ENCODE measurements at places on chromosomes 13 and 19. TPM values are rescaled to one million over a fixed set of nuclear protein-coding genes. Genes with fewer than 3 reads are reported as not detected.

GRCh38 chr13:27174766-27175455 lies 3.3 kb upstream of the USP12 start:
- DNase-seq = no peak

DNA sequence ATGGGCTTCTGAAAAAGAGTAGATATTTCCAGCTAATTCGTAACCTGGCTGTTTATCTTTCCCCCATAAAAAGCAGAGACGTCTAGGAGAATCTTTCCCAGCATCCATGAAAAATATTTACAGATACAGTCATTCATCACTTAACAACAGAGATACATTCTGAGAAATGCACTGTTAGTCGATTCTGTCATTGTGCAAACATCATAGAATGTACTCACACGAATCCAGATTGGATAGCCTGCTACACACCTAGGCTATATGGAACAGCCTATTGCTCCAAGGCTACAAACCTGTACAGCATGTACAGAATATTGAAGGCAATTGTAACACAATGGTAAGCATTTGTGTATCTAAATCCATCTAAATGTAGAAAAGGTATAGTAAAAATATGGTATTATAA lies 530.2 kb upstream of the NBEA start:
- no peak for DNase-seq

DNA sequence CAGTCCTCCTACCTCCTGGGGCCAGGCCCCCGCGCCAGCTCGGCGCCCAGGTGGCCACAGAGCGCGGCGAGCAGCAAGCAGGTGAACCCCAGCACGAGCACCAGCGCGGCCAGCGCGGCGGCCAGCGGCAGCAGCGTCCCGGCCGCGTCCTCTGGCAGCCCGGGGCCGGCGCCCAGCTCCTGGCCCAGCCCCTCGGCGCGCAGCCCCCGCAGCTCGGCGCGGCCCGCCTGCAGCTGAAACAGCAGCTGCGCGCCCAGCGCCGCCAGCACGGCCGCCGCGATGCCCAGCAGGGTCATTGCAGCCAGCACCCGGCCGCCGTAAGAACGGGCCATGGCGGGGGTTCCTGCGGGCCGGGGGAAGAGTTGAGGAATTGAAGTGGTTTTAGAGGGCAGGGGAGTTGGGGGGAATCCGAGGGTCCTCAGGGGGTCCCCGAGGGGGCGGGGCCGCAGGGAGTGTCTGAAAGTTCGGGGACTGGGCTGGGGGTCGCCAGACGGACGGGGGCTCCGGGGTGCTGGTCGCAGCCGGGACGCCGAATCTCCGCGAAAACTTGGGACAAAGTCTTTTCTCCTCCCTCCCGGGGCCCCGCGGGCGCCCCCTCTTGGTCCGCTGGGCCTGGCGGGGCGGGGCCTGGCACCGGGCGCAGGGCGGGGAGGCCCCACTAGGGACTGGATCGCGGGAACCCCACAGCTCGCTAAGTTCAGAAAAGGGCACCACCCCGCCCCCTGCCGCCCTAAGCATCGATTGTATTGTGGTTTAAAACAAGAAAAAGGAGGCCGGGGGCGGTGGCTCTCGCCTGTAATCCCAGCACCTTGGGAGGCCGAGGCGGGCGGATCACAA lies at the start of gene TMEM221:
TMEM221 (minus strand) TSS at position 538 of the 837 bp plus-strand sequence; CDS start at position 332, 206 bp downstream.
- peak; percentile 16 for DNase-seq

- DNase-seq = no peak
Measured at GRCh38 chr13:44906713-44907112, 82.6 kb downstream of the NUFIP1 start.

DNA sequence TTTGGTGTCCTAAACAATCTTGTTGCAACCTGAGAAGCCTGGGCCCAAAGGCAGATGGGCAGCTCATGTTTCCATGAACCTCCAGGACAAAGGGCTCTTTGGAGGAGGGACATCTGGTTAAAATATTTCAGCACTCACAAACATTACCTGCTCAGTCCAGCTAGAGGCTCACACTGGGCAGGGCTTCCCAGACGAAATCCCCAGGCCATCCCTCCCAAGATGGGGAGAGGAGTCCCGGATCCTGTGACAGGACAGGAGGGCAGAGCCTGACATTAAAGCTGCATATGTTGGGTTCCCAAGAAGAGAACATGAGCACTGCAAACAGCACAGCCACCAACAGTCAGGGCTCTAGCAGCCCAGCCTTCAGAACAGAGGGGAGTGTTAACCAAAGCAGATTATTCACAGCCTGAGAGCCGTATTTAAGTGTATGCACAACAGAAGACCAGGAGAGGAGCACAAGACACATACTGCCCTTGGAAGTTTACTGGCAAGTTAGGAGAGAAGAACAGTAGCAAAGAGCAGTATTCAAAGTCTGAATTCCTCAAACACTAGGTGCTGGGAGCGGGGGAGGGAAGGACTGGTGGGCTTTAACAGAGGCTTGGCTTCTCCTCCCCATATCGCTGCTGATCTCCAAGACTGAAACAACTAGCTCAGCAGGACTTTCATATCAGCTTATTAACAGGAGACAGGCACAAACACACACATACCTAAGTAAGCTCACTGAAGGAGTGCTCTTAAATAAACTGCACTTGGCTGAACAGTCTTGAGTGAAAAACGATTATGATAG lies 12.3 kb downstream of the ATP7B start:
- DNase-seq = no peak

Gene NCCRP1
- total RNA-seq = not detected

GRCh38 chr13:93325303-93326233 lies 99.0 kb downstream of the GPC6 start:
- DNase-seq = no peak

Gene CGB3
- total RNA-seq = not detected

DNA sequence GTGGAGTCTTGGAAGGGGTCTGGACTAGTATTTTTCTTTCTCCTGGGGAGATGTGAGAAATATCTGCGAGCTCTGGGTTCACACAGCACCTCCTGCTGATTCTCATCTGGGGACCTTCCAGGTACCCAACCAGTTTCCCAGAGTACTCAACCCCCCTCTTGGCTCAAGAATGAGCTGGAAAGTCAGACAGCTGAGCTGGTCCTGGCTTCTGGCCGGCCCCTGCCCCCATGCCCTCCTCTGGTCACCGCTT lies 2.2 kb upstream of the PDE4A start:
- no peak for DNase-seq

GRCh38 chr13:20778311-20778710 lies 4.5 kb upstream of the EEF1AKMT1 start:
- DNase-seq = no peak

DNA sequence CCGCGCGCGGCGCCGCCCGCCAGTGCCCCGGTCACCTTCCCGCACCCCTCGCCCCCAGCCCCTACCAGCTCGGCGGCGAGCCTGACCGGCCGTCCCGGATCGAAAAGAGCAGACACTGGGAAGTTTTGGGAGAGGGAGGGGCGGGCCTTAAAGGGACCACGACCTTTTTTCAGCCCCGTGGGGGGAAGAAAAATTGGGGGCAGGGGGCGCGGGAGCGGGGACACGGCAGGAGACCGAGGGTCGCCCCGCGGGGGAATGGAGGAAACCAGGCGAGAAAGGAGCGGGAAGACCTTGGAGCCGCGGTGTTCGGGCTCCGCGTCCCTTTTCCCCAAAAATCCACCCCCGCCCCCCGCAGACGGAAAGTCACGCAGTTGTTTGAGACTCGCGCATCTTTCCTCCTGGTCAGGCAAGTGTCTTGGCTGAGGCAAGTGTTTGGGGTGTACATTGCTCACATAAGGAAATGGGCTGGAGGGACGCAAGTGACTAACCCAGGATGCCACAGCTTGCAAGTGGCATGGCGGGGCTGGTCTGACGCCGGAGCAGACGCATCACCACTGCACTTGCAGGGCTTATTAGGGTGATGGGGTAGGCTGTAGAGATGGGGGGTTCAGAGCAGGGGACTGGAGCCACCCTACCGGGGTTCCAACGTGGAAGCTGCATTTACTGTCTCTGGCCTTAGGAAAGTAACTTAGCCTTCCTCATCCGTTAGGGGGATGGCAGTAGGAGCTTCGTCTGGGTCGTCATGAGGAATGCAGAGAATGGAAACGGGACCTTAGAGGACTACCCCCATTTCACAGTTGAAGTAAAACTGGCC lies 2.7 kb upstream of the HNRNPL start:
- DNase-seq = peak; percentile 71

- DNase-seq = peak; percentile 25
Measured at GRCh38 chr19:37905946-37906868, at the start of gene WDR87. WDR87 (minus strand) TSS chr19:37906594; CDS start chr19:37898239, 8,355 bp downstream.

DNA sequence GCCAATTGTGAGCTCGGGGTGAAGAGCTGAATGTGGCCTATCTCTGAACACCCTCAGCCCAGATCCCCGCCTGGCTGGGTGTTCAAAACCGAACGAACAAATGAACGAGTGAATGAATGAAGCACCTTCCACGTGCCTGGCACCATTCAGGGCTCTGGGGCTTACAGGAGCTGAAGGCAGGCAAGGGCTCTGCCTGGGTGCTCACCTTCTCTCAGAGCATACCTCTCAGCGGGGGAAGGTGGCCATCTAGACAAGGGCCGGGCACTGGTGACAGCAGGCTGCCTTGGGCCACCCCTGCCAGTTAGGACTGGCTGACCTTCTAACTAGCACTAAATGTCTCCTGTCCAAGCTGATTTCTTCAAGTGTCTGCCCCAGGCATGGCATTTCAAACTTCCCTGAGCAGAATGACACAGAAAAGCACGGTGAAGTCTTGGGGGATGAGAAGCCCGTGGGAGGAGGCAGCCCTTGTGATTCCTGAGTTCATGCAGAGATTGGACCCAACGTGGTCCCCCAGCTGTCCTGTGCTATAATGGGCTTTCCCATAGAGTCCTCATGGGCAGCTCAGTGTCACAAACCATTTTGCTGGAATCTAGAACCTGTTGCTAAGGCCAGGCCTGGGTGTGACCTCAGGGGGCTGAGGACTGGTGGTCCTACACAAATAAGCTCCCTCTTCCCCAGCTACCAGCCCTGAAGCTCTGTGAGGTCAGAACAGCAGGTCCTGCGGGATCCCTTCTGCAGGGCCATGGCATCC lies 27.9 kb upstream of the VSTM2B start:
- DNase-seq = no peak

- no peak for DNase-seq
Measured at GRCh38 chr19:19416280-19416679, 10.8 kb downstream of the GATAD2A start.

- DNase-seq = no peak
Measured at GRCh38 chr13:31074756-31075155, 86.9 kb downstream of the HSPH1 start.

GRCh38 chr19:3517638-3518037 lies 11.5 kb downstream of the FZR1 start:
- DNase-seq = no peak

DNA sequence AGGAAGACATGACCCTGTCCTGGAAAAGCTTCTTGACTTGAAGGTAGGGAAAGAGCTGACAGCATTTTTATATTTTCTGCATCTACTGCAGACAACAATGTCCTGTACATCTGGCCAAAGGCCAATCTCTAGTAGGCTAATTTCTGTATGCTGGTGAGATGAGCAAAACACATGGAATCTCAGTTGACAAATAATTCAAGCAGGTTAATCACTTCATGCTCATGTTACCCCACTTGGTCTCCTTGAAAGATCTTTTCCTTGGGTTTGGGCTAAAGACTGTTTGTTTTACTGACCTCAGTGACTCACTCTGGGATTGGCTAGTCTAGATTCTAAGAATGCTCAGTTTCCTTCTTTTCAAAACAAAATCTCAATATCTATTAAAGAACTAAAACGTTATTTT lies 298.8 kb downstream of the LMO7 start:
- DNase-seq = no peak

DNA sequence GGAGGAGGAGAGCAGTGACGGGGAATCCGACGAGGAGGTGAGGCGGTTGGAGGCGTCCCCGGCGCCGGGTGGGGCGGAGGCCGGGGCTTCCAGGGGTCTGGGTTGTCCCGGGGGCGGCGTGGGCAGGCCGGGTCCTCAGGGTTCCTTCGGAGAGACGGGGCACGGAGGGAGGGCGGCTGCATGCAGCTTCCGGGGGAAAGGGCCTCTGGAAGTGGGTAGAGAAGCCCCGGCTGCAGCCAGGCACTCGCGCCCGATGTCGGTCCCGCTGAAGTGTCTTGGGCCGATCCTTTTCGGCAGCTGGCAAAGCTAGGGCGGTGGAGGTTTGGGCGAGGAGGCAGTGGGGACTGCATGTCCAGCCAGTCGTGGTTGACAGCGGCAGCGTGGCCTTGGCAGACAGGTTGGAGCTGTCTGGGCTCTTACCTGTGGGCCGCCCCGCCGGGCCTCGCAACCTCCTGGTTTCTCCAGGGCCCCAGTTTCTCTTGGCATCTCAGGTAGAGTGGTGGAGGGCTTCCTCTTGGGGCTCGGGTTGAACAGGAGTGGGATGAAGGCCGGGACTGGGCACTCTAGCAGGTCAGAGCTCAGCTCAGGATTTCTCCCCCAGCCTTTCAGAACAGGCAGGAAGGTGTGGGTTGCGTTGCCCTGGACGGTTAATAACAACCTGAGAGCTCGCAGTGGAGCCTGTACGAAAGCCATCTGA lies 690 bp downstream of the KMT2B start:
- DNase-seq = peak; percentile 29

GRCh38 chr13:75760131-75761021 lies 124.2 kb downstream of the LMO7 start:
- peak; percentile 52 for DNase-seq

Gene UPK1A
- total RNA-seq = not detected

Gene SIGLEC12
- not detected for total RNA-seq

Gene HCN2
- total RNA-seq = 0.44 TPM

- DNase-seq = peak; percentile 81
Measured at GRCh38 chr19:46697204-46697960, 19.5 kb downstream of the PRKD2 start.

- DNase-seq = no peak
Measured at GRCh38 chr13:37097076-37097475, 8.4 kb downstream of the CSNK1A1L start.

Gene GGACT
- 3.9 TPM for total RNA-seq

Gene TMEM272
- not detected for total RNA-seq

DNA sequence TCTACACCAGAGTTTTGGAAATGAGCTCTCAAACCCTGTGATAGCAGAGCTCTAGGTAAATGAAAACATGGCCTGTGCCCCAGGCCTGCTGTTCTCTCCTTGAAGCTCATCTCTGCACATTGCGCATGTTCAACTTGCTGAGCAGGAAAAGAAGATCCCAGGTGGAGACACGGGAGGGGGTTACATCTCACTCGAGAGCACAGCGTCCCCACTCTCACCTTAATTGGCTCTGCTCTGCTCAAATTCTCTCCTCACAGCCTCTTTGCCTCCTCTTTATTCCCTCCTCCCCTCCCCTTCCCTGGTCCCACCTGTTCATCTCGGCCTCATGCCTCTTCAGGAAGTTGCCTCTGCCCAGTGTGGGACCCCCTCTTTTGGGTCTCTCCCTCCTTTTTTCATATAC lies 44.7 kb downstream of the RGCC start:
- DNase-seq = no peak

Gene ZNF66
- 2.8 TPM for total RNA-seq

GRCh38 chr19:17337675-17338432 lies 501 bp downstream of the GTPBP3 start:
- no peak for DNase-seq

DNA sequence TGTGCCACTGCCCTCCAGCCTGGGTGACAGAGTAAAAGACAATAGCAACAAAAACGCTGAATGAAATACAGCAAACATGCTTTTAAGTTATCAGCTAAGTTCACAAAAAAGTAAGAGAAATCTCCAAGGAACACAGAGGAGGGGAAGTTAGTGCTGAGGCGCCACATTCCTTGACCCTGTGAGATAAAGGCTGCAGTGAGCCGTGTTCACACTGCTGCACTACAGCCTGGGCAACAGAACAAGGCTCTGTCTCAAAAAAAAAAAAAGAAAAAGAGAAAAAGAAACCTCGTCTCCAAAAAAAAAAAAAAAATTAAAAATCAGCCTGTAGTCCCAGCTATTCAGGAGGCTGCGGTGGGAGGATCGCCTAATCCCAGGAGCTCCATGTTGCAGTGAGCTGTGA lies 16.3 kb upstream of the DOCK6 start:
- DNase-seq = no peak

- peak; percentile 81 for DNase-seq
Measured at GRCh38 chr19:50203281-50204080, at the start of gene MYH14. MYH14 (plus strand) TSS chr19:50203622; CDS start chr19:50210366, 6,744 bp downstream.

Gene TUBA3C
- total RNA-seq = not detected

Gene KBTBD7
- total RNA-seq = 7.5 TPM

Gene PLPPR2
- total RNA-seq = 6.9 TPM

Measured in lung microvascular endothelial cell (primary cell).